Ammon's horn (tissue), 1 donor: ENCODE measurements at places on chromosomes 13 and 19.

- peak; percentile 43 for DNase-seq
Measured at GRCh38 chr19:45455707-45456499, 11.9 kb upstream of the FOSB start.

GRCh38 chr13:27251166-27252091, at the start of gene RPL21:
Gene RPL21 (plus strand): TSS chr13:27251558. CDS start chr13:27253777, 2,219 bp downstream.
- DNase-seq: peak; percentile 99

DNA sequence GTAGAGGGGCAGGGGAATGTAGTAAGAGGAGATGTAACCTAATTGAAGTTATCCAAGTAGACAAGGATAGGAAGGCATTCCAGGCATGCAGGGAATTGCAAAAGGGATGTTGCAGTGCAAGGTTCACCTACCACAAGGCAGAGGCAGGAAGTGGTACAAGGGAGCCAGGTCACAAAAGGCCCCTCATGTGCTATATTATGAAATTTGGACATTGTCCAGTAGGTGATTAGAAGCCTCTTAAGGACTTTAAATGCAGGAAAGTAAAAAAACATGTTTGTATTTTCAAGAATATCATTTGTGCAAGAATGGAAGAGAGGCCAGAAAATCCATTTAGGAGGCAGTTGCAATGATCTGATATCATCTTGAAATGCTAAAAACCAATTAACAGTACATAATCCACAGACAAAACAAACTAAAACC, 111.4 kb downstream of the FRY start:
- no peak for DNase-seq

GRCh38 chr19:281156-281853, 9.9 kb downstream of the PLPP2 start:
- DNase-seq: no peak

GRCh38 chr13:80562433-80563156, 221.7 kb upstream of the SPRY2 start:
- DNase-seq: no peak

GRCh38 chr19:38294090-38294489, 10.0 kb upstream of the C19orf33 start:
- DNase-seq: peak; percentile 33

- no peak for DNase-seq
Measured at GRCh38 chr13:102875256-102875655, 29.4 kb downstream of the ERCC5 start.

GRCh38 chr13:41833201-41833600, 127.7 kb downstream of the VWA8 start:
- DNase-seq: no peak

DNA sequence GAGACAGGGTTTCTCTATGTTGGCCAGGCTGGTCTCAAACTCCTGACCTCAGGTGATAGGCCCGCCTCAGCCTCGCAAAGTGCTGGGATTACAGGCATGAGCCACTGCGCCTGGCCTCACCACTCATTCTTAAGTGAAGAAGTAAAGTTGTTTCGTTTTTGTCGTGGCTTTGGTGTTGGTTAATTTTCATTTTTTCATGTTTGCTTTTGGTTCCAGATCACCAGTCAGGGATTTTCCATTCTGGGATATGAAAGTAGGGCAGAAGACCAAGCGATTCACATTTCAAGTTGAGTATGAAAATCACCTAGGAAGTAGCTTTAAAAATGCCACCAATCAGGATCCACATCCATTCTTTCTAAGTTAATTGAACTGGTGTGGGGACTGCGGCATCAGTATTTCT, 289.9 kb downstream of the DIAPH3 start:
- DNase-seq: no peak

DNA sequence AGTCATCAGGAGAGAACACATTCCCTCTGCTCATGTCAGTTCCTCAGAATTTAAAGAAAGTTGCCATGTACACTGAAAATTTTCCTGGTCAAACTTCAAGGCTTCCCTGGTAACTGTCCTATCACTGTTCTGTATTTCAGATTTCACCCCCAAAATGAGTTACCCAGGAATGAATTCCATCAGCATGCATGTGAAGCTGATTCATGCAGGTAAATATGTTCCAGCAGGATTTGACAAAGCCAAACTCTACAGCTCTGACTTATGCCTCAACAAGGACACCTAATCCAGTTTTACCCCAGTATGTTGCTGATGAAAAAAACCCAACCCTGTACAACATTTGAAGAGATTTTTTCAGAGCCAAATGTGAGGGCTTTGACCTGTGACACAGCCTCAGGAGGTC, 21.5 kb downstream of the LIG4 start:
- no peak for DNase-seq

DNA sequence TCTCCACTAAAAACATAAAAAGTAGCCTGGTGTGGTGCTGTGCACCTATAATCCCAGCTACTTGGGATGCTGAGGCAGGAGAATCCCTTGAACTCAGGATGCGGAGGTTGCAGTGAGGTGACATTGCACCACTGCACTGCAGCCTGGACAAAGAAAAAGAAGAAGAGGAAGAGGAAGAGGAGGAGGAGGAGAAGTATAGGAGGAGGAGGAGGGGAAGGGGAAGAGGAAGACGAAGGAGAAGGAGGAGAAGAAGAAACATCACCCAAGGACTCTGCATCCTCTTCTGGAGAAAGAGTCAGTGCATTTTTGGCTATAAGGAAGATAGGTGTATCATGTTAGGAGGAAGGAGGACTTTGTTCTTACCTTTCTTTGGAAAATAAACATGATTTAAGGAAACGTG, 13.0 kb upstream of the FPR3 start:
- no peak for DNase-seq

DNA sequence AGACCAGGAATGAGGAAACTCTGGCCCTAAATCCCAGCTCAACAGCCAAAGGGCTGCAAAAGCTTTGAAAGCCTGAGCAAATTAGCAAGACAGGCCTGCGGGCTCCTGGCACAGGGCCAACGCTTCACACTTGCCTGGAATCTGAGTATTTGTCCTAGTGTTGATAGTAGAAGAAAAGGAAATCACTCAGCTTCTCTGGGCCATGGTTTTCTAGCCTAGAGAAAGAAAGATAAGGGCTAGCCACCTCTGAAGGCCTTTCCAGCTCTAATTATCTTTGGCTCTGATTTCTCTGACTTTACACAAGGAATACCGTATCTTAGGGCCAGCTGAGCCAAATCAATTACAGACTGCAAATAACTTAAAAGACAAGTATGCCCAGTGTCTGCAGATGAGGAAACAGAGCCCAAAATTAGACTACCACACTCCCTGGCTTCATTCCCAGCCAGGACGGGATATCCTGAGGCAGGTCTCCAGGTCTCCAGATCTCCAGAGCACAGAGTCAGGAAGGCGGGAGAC, 69.6 kb downstream of the STK24 start:
- DNase-seq: peak; percentile 52

DNA sequence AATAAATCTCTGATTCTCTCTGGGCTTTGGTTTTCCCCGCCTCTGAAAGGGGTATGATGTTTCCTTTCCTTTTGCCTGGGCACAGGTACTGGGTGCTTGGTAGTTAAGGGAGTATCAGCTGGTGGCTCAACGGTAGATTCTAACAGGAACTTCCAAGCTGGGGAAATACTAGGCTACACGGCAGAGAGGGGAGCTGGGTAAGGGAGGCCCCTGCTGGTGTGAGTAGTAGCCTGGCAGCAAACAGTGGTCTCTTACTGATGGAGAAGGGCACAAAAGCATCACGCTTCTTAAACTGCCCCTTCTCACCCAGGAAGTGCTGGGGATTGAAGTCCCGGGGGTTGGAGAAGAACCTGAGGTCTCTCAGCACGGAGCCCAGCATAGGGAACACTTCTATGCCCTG, 26.9 kb upstream of the CYP2A7 start:
- no peak for DNase-seq

GRCh38 chr19:36488118-36488845, 1.1 kb downstream of the ZNF566 start:
- DNase-seq: no peak

- no peak for DNase-seq
Measured at GRCh38 chr13:75850916-75851315, 214.8 kb downstream of the LMO7 start.

- no peak for DNase-seq
Measured at GRCh38 chr19:15240515-15240914, 8.3 kb upstream of the EPHX3 start.

- no peak for DNase-seq
Measured at GRCh38 chr19:573519-573825, 1.1 kb downstream of the BSG start.

DNA sequence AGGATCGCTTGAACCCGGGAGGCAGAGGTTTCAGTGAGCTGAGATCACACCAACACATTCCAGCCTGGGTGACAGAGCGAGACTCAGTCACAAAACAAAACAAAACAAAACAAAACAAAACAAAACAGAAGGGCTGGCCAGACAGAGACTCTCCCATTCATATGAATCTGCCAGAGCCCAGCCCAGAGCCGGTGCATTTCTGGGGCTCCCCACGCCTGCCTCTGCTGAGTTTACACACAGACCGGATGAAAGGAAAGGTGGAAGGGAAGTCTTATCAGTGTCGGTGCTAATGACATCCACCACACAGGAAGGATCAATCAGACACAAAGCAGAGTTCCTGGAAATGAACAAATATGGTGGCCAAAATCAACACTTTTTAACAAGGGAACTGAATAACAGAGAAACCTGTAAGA, 6.8 kb downstream of the TRAPPC6A start:
- DNase-seq: no peak

DNA sequence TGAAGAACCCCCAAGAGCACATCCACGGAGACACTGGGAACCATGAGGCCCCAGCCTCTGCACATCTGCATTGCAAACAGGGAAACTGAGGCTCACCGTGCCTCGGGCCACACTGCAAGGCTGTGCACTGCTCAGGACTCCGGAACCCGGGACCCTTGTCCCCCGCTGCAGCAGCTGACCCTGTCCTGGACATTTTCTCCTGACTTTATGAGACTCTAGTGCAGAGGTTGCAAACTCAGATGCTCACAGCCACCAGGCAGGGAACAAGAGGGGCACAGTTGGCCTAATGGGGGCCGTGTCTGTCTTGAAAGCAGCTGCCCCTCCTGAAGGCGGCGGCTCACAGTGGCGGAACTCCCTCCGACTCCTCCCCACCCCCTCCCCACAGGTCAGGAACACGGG, 16.5 kb upstream of the IGLON5 start:
- DNase-seq: no peak

GRCh38 chr19:5001615-5002014, 32.7 kb downstream of the KDM4B start:
- DNase-seq: peak; percentile 56
